ENCODE measurements at places on chromosomes 2 and 18.
A peak's percentile ranks its signal among the peaks of the same experiment; 100 is the strongest.

GRCh38 chr2:201777869-201778268 lies 2.9 kb downstream of the ALS2 start:
- no peak for DNase-seq

DNA sequence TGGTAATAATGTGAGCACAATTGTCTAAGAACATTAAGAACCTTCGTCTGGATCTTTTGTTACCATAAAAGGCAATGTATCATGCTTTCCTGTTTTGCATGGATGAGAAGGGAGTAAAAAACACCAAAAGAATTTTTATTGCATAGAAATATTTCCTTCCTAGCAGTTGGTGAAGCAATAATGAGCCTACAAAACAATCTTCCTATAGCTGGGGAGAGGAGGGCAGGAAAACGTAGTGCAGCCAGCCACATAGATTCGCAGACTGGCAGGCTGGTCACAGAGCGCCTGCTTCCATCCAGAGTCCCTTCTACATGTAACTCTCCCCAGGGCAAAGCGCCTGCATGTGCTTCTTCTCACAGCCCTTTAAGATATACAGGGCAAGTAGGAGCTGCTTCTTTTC lies 190.4 kb downstream of the BABAM2 start:
- no peak for DNase-seq

GRCh38 chr2:100416935-100417710 lies at the start of gene CHST10:
Gene CHST10 (minus strand): TSS chr2:100417668. CDS start chr2:100406675, 10,993 bp downstream.
- DNase-seq: peak; percentile 64

- DNase-seq: no peak
These were observed 593.3 kb upstream of the FANCL start for GRCh38 chr2:58834404-58834803.

GRCh38 chr2:128600581-128601297 lies 282.1 kb upstream of the HS6ST1 start:
- no peak for DNase-seq

- no peak for DNase-seq
These were observed 4.7 kb upstream of the MAP4K4 start for GRCh38 chr2:101692766-101693165.

GRCh38 chr18:58892488-58892887 lies 27.8 kb downstream of the ZNF532 start:
- no peak for DNase-seq

GRCh38 chr2:59025157-59025757 lies 784.1 kb upstream of the FANCL start:
- DNase-seq: no peak

GRCh38 chr18:54506516-54507261 lies 84.4 kb upstream of the DYNAP start:
- no peak for DNase-seq

GRCh38 chr2:172086241-172087206 lies 1.2 kb downstream of the DLX1 start:
- DNase-seq: peak; percentile 45

- no peak for DNase-seq
These were observed 2.9 kb downstream of the C1QL2 start for GRCh38 chr2:119155633-119156032.

DNA sequence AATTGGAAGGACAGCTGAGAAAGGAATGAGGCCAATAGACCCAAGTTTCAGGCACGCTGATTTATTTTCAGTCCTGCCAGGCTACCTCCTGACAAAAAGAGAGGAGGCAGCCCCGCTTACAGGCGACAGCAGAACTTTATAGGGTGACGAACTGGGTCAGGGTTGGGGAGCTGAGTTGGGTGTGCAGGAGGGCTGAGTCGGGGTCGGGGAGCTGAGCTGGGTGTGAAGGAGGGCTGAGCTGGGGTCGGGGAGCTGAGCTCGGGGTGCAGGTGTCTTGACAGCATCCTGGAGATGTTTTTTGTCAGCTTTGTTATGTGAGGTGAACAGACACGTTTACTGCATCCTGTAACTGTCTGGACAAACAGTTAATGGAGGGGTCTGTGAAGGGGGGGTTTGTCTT lies 342.2 kb downstream of the ADCYAP1 start:
- no peak for DNase-seq

DNA sequence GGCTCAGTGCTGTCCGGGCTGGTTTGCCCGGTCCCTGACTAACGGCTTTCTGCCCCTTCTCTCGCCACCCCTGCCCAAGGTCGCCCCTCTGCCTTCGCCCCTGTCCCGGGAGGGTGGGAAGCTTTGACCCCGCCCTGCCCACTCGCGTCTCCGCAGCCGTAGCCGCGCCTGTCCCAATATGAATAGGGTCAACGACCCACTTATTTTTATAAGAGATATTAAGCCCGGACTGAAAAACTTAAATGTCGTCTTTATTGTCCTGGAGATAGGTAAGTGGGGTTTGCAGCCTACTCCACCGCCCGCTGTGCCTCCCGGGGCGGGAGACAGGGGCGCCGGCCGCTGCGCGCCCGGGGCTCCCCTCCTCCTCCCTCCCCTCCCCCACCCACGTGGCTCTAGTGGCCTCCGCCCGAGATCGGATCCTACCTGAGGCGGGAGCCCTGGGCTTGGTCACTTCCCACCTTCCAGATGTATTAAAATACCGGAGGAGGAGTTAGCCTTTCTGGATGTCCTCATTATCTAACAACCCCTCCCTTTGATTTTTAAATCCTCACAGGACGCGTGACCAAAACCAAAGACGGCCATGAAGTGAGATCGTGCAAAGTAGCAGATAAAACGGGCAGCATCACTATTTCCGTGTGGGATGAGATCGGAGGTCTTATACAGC lies 633 bp downstream of the NABP1 start:
- peak; percentile 74 for DNase-seq

DNA sequence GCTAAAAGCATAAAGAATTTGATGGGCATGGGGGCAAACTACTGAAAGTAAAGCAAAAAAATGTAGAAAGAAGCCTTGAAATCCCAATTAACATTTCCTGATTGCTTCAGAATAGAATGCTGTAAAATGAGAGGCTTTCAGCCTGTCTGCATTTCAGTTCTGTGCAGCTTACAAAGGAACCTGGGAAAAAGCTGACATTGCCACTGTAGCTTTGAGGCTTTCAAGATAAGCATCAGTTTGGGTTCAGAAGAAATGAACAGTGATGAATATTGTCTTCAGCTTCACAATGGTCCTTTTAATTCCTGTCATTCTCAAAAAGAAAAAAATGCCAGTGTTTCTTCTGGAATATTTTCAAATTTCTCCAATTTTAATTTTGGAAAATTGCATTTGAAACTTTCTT lies 242.7 kb downstream of the LRRTM1 start:
- DNase-seq: no peak

- DNase-seq: no peak
These were observed 22.1 kb upstream of the ASB1 start for GRCh38 chr2:238404406-238405216.

- no peak for DNase-seq
These were observed 7.4 kb downstream of the SOCS6 start for GRCh38 chr18:70296289-70296688.

DNA sequence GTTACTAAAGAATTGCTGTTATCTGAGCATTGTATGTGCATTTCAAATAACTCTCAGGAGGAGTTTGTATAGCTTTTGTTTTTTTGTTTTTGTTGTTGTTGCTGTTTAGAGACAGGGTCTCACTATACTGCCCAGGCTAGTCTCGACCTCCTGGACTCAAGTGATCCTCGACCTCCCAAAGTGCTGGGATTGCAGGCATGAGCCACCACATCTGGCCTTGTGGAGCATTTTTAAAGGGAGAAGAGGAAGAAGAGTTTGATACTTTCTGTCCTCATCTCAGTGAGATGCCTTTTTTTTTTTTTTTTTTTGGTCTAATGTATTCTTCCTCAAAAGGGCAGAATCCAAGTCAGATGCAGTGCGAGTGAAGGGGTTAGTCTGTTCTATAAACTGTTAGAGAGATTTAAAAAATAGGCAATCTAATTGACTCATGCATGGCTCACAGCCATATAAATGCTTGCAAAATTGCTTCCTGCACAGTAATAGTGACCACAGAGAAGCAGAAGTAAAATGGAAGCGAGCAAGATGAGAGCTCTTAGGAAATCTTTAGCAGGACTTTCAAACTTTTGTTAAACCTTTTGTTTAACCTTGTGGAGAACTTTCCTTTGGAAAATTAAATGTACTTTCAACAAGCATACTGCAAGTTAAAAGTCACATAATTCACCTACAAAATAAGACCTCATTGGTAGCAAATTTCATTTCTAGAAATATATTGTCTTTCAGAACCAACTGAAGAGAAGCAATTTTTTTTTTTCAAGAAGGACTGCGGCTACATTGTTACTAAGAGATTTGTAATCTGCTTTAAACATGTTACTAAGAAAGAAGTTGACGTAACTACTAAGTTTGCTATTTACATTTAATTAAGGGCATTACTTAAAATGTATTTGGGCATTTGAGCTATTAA lies 52.3 kb upstream of the ROCK1 start:
- DNase-seq: no peak

- no peak for DNase-seq
These were observed 250 bp upstream of the CHST10 start for GRCh38 chr2:100417711-100418124.

GRCh38 chr2:152304836-152305235 lies 30.1 kb upstream of the FMNL2 start:
- no peak for DNase-seq

DNA sequence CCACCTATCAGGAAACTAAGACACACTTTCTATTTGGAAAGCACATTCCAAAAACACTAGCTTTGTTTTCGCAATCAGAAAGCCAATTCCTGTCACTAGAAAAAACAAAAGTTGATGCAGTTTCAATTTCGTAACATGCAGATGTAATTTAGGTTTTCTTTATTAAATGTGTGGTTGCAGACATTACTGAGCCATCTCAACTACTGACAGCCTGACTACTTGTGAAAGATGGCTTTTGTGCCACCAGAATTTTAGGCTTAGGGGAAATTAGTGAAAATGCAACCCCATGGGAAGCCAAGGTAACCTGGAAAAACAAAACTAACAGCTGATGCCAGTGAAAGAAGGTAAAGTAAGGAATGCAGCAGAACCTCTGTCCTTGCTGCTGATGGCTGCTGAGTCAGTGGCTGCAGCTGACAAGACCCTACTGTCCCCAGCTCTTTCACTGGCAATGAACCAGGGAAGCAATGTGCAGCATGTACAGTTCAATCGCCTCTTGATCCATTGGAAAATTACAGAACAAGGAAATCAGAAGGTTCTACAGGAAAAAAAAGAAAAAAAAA lies 34.9 kb downstream of the FEZ2 start:
- no peak for DNase-seq

DNA sequence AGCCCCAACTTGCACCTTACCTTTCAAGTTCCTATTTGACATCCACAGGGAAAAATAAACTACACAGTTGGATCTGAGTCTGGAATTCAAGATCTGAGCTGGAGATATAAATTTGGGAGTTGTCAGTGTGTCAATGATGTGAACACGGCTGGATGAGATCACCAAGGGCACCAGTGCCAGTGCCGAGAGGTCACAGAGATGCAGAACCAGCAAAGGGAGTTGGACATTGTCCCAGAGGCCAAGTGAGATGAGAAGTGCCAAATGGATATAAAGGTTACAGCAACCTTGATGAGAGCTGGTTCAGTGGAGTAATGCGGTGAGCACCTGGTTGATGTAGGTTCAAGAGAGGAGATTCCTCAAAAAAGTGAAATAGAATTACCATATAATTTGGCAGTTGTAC lies 24.8 kb downstream of the LRRFIP1 start:
- no peak for DNase-seq

DNA sequence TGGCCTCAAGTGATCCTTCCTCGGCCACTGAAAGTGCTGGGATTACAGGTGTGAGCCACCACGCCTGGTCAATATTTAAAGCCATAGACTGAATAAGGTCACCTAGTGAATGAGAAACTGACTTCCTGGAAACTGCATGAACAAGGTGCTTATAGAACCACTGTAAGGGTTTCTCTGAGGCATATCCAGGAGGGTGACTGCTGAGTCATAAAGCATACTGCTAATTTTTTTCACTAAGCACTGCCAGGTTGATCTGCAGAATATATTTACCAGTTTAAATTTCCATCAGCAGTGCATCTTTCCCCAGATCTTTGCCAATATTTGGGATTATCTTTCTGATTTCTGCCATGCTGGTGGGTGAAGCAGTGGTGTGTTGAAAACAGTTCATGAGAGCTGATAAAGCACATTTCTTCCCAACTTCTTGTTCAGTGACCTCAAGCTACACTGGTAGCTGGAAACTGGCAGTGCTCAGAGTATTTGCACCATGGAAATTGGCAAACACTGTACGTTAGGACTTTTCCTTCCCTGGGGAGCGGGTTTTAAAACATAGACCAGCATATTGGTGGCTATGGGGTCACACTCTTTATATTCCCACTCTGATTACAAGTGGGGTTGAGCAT lies 4.2 kb upstream of the CLIP4 start:
- DNase-seq: no peak

GRCh38 chr18:40035966-40036365 lies 1919.1 kb upstream of the PIK3C3 start:
- no peak for DNase-seq

- no peak for DNase-seq
These were observed 8.2 kb downstream of the FAM110C start for GRCh38 chr2:38155-38554.

Data from stimulated activated CD4-positive, alpha-beta T cell treated with anti-CD3 and anti-CD28 coated beads, Interleukin-4, amount 100 ng/mL, for 4 hours (primary cell).